ENCODE measurements at places on chromosomes 16 and 17. TPM values are rescaled to one million over a fixed set of nuclear protein-coding genes. Genes with fewer than 3 reads are reported as not detected.

Gene LRRC75A
- total RNA-seq: not detected

Gene KRT33B
- not detected for total RNA-seq

GRCh38 chr17:76152591-76152990, 11.5 kb upstream of the FOXJ1 start:
- DNase-seq: no peak

Gene GCGR
- 0.13 TPM for total RNA-seq

DNA sequence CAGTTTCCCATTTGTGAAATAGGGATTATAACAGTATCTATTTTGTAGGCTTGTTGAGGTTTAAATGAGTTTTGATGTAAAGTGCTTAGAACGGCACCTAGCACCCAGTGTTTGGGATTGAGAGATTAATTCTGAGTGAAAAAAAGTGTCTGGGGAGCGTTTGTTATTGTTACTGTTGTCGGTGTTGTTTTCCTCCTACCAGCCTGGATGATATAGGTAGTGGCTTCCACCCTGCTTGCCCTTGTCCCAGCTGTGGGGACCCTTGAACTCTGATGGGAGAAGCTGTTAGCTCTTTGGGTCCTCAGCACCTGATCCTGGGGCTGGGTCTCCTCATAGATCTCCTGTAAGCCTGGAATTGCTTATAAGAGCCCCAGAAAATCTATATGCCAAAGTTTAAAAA, 4.9 kb downstream of the FMNL1 start:
- no peak for DNase-seq

Gene NME1
- total RNA-seq: 689 TPM

GRCh38 chr17:48907713-48908046, 527 bp upstream of the UBE2Z start:
- no peak for DNase-seq

GRCh38 chr17:12247761-12248160, 227.1 kb downstream of the MAP2K4 start:
- DNase-seq: no peak

Gene DERL2
- total RNA-seq: 59.3 TPM

- no peak for DNase-seq
Observed at GRCh38 chr16:22638393-22639206, 127.9 kb downstream of the NPIPB5 start.

GRCh38 chr16:31090540-31090939, 1.8 kb upstream of the PRSS53 start:
- DNase-seq: no peak

- DNase-seq: no peak
Observed at GRCh38 chr17:64232466-64233262, 30.4 kb downstream of the TEX2 start.

DNA sequence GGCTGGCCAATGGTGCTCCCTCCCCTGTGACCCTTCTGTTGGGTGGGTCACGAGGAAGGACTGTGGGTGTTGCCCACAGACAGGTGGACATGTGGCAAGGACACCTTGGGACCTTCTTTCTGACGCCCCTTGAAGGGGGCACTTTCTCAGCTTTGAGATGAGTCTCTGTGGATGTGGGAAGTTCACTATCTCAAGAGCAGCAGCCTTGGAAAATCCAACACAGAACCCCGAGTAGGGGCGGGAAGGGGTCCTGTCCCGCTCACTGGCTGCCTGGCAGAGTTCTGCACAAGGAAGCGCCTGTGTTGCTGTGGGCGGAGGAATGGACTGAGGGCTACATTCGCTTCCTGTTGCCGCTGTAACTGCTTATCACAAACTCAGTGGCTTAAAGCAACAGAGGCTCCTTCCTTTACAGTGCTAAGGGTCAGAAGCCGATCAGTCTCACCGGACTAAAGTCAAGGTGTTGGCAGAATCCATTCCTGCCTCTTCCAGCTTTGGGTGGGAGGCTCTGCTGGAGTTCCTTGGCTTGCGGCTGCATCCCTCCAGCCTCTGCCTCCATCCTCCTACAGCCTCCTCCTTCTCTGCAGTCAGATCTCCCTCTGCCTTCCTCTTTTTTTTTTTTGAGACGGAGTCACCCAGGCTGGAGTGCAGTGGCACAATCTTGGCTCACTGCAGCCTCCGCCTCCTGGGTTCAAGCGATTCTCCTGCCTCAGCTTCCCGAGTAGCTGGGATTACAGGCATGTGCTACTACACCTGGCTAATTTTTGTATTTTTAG, 305.2 kb downstream of the SEC14L1 start:
- DNase-seq: no peak

Gene KRT36
- not detected for total RNA-seq

Gene SNRNP25
- 97.4 TPM for total RNA-seq

Gene XYLT1
- not detected for total RNA-seq

- DNase-seq: no peak
Observed at GRCh38 chr16:22220714-22221113, 14.6 kb downstream of the EEF2K start.

Gene PTX4
- total RNA-seq: not detected

DNA sequence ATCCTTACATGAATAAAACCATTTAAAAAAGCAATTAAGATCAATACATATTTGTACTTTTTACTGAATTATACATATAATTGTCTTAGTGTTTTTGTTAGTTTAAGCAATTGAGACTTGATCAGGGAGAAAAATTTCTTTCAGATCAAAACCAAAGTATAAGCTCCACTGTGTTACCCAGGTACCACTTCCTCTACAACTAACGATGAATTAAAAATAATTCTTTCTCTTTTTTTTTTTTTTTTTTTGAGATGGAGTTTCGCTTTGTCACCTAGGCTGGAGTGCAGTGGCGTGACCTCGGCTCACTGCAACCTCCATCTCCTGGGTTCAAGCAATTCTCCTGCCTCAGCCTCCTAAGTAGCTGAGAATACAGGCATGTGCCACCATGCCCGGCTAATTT, 6.8 kb downstream of the FBXO47 start:
- DNase-seq: no peak

DNA sequence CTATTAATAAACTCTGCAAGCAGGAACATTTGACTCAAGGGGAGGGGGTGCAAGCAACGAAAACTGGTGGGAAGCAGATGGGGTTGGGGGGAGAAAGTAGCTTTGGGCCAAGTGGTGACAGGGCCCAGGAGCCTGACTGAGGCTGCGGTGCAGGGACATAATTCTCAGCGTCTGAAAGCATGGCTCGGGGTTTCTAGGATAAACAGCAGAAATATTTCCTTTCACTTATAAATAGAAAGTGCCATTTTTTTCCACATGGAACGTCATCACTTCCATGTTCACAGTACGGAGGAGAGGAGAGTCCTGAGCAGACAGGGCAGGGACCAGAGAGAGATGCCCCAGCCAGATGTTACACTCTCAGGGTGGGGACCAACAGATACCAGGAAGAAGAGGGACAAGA, 197.1 kb downstream of the ZFHX3 start:
- DNase-seq: no peak

DNA sequence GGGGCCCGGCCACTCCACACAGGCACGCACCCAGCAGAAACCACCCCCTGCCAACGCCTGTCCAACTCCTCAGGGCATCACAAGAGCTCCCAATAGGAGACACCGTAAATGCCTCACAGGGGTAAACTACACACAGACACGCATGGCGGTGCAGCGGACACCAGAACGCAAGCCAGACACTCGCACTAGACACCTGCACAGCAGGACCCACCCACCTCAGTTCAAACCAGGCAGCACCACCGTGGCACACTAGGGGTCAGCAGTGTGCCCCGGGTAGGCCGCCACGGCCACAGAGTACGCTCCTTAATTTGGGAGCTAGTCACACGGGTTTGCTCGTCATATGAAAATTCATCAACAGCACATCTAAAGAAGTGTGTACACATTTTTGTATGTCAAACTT, 3.4 kb downstream of the SLC38A10 start:
- peak; percentile 53 for DNase-seq

DNA sequence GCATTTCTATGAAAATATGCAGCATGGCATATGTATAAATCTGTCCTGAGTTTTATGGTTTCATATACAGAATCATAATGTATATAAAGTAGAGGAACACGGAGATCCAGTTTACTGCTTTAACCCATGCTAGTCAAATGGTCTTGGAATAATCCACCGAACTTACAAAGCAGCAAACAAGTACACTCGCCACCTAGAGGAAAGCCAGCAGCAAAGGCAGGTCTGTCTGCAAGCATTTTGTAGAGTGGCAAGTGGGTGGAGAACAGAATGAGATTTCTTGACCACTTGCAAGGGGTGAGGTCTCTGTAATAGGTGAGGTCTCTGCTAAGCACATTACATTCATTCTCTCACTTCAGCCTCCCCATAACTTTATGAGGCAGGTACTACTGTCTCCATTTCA, 308.3 kb downstream of the CA10 start:
- peak; percentile 12 for DNase-seq

Data from HepG2 (cell line).